SW 1271 (cell line): ENCODE measurements at places on chromosomes 5 and 9.

- no peak for DNase-seq
Measured at GRCh38 chr5:111320953-111321352, 96.8 kb downstream of the CAMK4 start.

DNA sequence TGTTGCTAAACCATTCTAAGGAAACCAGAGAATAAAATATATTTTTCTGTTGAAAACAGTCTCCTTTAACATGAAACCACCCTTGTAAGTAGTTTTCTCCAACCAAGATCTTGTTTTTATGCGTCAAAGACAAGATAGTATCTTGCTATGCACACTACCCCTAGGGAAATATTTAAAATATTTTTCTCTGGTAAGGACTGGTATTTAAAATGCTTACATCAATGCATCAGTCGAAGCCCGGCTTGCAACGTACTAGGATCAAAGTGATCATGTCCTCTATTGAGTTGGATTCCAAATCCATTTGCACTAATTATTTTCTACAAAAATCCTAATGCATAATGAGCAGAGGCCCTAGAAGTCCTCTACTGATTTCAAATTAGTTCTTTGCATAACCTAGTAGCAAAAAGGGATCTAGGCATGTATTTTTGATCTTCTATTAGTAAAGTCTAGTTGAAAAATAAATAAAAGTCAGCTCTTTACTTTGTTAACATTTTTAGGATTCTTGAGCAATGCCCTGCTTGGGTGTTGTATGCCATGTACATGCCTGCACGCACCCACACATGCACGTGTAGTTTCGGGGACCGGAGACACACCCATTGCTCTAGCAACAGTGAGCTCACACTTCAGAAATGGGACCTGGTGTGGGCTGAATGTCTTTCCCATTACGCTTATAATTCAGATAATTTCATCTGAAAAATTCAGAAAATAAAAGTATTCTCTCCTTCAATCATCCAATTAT lies 165.0 kb upstream of the GPR151 start:
- no peak for DNase-seq

GRCh38 chr5:168092209-168093185 lies 198.9 kb upstream of the WWC1 start:
- no peak for DNase-seq

DNA sequence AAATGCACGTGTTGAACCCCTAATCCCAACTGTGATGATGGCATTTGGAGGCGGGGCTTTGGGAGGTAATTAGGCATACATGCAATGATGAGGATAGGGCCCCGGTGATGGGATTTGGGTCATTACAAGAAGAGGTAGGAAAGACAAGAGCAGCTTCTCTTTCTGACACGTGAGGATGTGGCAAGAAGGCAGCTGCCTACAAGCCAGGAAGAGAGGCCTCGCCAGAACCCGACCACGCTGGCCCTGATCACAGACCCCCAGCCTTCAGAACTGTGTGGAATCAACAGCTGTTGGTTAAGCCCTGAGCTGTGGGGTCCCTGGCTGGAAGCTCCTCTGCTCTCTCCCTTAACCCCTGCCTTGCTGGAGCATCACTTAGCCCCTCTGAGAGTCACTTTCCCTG lies 57.5 kb downstream of the COL23A1 start:
- no peak for DNase-seq

GRCh38 chr5:15834596-15835245 lies 334.7 kb downstream of the FBXL7 start:
- DNase-seq, result no peak
